ENCODE measurements at places on chromosomes 16 and 17. TPM values are rescaled to one million over a fixed set of nuclear protein-coding genes. Genes with fewer than 3 reads are reported as not detected.

DNA sequence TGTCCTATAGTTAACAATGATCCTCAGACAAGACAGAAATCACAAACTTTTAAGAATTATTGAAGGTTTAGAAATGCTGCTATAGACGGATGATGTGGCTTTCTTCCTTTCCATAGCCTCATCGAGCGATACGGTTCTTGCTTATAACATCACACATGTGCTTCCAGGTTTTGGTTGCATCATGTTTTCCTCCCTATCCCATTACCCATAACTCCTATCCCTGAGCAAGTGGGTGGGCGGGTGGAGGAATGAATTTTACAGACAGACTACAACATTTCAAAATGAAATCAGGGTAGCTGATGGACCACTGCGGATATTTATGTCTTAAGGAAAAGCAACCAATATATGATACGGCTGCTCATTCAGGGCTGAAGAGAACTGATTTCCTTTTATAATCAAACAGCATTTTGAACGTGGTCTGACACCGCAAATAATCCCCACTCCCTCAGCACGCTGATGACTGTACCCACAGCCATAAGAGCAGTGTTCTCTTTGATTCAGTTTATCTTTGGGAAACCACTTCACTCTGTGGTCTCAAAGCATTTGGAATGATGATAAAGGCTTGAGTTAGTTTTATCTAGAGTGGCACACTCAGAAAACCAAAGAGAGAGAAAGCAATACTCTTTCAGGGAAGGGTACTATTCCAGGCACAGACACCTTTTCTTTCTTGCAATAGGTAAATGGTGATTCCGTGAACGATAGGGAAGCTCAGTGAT, 4.6 kb upstream of the AKTIP start:
- DNase-seq, result no peak

DNA sequence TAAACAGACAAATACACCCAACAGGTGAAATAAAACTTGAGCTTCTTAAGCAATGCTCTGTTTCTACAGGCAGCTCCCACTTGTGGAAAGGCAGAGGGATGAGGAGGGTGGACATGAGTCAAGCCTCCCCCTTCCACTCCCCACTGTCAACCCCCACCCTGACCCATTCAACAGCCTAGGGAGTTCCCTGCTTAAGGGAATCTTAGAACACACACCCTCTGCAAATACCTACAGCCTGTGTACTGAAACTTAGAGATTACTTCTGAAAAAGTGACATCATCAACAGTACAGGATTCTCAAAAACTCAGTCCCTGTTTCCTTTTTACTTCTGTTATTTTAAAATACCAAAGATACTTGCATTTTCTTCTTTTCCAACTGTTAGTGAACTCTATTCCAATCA, 345.4 kb downstream of the SOX9 start:
- no peak for DNase-seq

The PGAP6 gene
- total RNA-seq, result 34.4 TPM

The CA4 gene
- total RNA-seq, result 0.67 TPM

DNA sequence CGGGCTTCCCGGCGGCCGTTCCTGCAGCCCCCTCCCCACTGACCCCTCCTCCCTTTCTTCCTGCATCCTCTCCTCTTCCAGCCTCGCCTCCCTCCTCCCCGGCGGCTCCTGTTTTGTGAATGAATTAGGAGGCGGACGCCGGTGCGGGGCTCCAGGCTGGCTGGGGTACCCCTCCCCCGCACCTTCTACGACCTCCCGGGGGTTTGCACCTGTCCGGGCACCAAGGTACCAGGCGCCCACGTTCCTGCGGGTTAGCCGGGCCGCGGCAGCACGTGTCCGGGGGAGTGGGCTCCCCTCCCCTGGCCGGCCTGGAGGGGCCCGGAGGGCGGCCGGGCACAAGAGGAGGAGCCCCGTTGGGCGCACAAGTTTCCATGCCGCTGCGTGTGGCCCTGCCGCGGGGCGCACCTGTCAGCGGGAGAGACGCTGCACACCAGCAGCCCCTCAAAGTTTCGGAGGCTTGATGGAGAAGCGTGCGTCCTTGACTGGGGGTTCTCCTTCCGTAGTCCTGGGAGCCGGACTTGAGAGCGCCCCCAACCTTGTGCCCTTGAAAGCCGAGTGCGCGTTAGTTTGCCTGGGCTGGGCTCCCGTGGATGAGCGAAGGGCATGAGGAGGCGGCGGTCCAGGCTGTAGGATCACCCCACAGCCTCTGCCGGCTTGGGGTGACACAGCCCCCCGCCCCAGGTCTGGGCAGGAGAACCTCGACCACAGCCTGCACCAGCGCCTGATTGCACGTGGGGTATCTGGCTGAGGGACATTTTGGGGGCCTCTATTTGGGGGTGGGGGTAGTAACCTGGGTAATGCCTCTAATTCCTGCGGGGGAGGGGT, 1.2 kb downstream of the HAS3 start:
- no peak for DNase-seq

DNA sequence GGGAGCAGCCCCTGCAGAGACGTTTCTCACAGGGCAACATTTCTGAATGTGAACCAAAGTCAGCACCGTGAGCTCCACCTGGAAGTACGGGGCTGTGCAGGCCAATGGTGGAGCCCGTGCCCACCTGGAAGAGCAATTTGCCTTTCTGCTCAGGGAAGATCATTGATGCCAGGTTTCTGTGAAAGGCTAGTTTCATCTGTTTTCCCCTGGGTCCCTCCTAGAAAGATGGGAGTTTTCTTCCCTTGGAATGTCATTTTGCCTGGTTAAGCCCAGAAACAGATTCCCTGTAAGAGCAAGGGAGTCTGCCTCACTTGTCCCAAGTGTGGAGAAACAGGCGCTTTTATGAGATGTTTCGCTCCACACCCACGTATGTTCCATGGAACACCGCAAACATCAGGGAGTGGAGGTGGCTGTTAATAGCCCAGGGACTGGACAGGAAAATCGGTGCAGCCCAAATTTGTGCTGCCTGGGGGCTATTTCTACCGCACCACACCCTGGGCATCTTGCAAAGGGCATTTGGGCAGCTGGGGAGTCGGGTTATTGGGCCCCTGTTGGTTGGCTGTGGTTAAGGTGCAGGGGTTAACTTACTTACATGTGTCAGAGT, 2.6 kb downstream of the SLC6A4 start:
- no peak for DNase-seq

DNA sequence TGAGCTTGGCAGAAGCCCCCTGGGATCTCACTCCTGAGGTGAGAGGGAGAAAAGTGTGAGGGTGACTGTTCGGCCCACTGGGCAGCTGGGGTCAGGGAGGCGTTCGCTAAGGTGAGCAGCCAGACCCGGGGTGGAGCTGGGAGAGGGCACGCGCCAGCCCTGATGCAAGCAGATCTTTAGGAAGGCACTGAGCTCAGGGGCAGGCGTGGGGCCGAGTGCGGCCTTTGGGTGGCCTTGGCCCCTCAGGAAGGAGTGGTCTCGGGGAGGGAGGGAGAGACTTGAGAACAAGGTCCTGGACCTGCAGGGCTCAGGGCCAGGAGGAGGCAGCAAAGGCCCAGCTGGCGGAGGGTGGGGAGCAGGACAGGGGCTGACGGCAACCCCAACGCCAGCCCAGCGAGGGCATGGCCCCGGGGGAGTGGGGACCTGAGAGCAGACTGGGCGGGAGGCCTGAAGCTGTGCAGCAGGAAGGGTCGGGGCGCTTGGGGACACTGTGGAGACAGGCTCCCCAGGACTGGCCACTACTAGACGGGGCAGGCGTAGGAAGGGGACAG, 14.5 kb upstream of the WDR45B start:
- no peak for DNase-seq

The CFAP52 gene
- total RNA-seq, result not detected

The PLXDC1 gene
- total RNA-seq, result 0.42 TPM

DNA sequence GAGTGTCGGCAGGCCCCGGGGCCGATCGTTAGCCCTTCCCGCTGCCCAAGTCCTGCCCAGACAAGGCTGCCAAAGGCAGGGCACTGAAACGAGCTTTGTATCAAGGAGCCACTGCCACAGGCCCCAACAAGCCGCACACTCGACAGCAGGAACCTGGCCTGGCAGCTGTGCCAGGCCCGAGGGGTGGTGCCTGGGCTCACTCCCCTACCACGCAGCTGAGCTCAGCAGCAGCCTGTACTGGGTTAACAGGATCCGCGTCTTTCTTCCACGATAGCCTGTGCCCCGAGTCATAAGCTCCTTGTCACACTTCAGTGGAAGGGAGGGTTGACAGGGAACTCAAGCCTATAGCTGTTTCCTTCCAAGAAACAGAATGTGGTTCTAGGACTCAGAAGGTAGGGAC, 87.9 kb downstream of the ABR start:
- no peak for DNase-seq

GRCh38 chr17:81152288-81152828, 12.9 kb upstream of the PVALEF start:
- DNase-seq, result no peak

GRCh38 chr16:49556606-49557446, 183.2 kb downstream of the C16orf78 start:
- no peak for DNase-seq

The KRT13 gene
- total RNA-seq, result 3.7 TPM

The FGF11 gene
- total RNA-seq, result 0.25 TPM

DNA sequence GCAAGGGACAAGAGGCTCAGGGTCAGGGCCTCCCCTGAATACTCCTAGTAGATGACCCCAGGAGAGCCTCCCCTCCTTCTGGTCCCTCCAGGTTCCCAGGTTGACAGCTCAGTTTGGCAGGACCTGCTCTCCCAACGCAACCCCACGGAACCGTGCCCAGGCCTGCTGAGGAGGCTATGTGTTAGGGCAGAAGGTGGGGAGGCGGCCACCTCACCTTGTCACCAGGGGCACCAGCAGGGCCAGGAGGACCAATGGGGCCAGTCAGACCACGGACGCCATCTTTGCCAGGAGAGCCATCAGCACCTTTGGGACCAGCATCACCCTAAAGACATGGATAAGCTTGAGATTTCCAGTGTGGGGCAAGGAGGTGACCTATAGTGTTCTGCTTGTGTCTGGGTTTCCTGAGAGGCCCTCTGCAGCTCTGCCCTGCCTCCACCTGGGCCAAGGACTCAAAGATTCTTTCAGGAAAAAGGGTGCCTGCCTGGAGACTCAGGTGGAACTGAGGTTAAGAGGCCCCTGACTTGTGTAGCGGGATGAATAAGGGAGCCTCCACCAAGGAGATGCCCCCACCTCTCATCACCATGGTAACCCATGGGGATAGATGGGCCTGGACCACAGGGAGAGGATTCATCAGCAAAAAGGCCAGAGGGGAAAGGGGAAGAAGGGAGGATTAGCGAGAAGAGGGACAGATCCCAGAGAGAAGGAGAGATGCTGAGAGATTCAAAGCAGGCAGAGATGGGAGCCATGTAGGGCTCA, 10.7 kb downstream of the COL1A1 start:
- no peak for DNase-seq

- no peak for DNase-seq
These were observed 1401.0 kb downstream of the CDH11 start for GRCh38 chr16:63720848-63721247.

DNA sequence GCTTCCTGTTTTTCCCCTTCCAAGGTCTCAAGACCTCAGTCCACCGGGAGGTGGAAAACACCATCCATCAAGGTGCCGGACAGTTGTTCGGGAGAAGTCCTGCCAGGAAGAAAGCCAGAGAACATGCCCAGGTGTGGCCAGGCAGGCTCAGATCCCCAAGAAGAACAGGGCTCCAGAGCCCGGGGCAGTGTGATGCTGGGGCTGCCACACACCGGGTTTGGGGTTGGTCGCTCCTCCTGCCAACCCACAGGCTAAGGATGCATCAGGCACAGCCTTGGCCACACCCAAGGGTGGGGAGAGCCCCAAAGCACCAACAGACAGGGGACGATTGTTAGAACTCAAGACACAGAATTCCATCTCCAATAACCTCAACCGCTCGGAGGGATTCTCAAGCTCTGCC, 19.7 kb downstream of the ZFHX3 start:
- no peak for DNase-seq

The IGSF6 gene
- 5.2 TPM for total RNA-seq

DNA sequence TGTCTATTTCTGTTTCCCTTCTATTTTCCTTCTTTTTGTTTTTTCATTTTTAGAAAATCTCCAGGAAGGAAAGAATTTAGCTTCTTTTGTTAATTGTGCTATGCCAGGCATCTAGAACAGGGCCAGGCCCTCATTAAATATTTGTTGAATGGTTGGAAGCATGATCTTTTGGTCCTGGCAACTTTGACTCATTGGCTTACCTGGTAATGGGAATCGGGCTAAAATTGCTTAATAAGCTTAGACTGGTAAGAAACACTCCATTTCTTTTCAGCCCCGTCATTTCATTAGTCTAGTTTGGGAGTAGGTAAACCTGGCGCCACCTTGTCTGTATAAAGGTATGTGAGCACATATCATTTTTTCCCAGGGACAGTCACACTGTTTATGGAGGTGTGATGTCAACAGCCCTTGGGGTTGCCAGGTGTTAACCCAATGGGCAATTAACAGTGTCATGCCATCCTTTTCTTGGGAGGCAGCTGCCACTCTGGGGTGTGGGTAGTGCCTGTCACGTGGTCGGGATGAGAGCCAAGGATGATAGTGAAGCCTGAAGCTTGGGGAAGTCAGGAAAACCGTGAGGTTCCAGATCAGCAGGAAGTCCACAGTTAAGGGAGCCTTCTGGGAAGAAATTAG, 9.5 kb upstream of the NDEL1 start:
- no peak for DNase-seq

GRCh38 chr17:2797637-2798036, 1.4 kb downstream of the RAP1GAP2 start:
- no peak for DNase-seq

DNA sequence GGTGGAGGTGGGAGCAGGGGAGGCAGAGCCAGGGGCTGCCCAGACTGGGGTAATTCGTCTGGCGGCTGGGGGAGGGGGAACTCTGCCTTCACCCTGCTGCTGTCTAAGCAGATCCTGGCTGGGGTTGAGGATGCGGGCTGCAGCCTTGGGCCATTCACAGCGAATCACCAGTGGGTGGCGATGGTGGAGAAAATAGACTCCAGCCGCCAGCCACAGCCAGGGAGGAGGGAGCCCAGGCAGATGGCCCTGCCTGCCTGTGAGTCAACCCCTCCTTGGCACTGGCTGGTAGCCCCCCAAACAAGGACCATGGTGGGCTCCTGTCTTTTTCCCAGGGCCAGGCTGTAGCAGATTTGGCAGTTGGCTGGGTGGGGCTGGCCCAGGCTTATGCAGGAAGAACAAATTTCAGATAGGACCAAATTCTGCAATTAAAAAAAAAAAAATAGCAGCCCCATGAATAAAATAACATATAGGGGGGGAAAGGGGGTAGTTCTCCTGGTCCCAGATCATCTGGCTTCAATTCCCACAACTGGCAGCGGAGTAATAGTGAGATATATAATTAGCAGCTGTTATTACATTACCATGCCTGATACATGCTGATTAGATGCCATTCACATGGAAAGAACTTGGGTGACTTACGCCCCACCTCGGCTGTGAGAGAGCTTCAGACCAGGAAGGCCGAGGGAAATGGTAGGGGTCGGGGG, 41.5 kb upstream of the CDH5 start:
- no peak for DNase-seq

- no peak for DNase-seq
These were observed 29.6 kb downstream of the VPS53 start for GRCh38 chr17:685006-685405.

The OMG gene
- 0.25 TPM for total RNA-seq

- no peak for DNase-seq
These were observed 172.8 kb downstream of the RAB11FIP4 start for GRCh38 chr17:31564291-31564690.

GRCh38 chr16:85608515-85608885, 4.6 kb upstream of the GSE1 start:
- DNase-seq, result no peak

The MPP2 gene
- total RNA-seq, result 0.25 TPM
